ENCODE measurements at places on chromosomes 11 and 22.

DNA sequence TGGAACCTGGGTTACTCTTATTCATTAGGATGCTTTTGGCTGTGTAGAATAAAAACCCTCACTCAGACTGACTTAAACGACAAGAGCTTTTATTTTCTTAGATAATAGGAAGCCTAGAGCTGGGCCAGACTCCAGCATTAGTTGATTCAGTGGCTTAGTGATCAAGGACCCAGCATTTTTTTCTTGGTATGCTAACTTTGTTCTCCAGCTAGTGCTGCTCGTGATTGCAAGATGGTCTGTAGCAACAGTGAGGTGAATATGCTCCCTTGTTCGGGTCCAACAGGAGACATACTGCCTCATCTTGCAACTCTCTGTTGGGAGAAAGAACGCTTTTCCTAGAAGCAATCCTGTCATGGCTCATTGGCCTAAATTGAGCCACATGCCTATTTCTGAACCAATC, 33.4 kb downstream of the INSC start:
- DNase-seq: no peak

GRCh38 chr11:69239641-69240040, 54.3 kb upstream of the MYEOV start:
- no peak for DNase-seq

- DNase-seq: no peak
Observed at GRCh38 chr11:95241681-95242081, 10.7 kb upstream of the SESN3 start.

DNA sequence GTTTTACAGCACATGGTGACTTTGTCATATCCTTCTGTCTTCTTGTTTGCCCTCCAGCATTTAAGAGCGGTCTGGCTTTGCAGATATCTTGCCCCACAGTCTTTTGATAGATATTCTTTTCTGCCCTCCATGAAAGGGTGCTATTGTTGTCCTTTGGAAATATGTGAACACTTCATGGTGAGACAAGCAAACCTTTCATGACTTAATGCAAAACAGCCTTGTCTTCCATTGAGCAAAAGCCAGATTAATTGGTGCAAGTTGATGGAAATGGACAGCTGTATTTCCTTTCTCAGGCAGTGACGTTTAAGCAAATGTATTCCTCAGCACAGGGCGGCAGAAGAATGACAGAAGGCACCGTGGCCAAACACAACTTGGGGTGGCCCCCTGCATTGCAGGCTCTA, 4.4 kb downstream of the DCPS start:
- DNase-seq: peak; percentile 67

DNA sequence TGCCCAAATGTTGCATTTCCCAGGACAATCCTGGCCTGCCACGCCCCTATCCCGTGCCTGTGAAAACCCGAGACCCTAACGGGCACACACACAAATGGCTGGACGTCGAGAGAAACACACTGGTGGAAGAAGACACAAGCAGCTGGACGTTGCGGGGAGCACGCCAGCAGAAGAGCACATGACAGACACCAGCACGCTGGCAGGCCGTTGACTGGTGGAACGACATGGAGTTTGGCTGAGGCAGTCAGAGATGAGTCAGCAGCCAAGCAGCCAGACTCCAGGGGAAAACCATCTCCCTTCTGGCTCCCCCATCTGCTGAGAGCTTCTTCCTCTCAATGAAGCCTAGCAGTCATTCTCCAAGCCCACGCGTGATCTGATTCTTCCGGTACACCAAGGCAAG, 606.7 kb upstream of the LRRC4C start:
- DNase-seq: no peak

DNA sequence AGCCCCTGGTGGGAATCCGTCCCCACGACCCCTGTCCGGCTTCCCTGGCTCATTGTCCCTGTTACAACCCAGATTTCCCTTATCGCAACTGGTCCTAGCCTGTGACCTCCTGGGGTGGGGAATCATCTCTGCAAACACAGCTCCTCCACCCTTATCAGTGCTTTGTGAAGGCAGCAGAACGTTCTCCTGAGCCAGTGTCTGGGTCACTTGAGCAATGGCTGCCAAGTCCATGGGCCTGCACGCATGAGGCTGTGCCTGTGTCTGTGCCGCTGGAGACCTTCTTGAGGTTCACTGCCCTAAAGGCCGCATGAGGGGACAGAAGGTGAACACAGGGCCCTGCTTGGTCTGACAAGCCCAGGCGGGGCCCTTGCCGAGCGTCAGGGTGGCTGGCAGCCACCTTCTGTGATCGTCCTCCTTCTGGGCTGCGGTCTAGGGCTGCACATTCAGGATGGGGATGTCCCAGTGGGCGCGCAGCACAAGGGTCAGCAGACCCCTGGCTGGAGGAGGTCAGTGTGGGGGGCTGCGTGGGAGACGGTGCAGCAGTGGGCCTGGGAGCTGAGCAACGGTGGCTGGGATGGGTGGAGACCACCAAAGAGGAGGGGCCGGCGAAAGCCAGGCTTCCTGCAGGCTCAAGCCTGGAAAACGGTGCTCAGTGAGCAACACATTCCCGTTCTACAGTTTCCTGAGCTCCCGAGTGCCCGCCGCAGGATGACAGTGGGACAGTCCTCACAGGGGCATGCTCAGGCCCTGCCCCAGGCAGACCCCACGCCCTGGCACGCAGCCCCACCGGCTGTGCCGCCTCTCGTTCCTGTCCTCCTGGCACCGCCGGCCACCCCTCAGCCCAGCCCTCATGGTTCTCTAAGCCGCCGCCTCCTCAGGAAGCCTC, 74.1 kb downstream of the CDKN1C start:
- no peak for DNase-seq

DNA sequence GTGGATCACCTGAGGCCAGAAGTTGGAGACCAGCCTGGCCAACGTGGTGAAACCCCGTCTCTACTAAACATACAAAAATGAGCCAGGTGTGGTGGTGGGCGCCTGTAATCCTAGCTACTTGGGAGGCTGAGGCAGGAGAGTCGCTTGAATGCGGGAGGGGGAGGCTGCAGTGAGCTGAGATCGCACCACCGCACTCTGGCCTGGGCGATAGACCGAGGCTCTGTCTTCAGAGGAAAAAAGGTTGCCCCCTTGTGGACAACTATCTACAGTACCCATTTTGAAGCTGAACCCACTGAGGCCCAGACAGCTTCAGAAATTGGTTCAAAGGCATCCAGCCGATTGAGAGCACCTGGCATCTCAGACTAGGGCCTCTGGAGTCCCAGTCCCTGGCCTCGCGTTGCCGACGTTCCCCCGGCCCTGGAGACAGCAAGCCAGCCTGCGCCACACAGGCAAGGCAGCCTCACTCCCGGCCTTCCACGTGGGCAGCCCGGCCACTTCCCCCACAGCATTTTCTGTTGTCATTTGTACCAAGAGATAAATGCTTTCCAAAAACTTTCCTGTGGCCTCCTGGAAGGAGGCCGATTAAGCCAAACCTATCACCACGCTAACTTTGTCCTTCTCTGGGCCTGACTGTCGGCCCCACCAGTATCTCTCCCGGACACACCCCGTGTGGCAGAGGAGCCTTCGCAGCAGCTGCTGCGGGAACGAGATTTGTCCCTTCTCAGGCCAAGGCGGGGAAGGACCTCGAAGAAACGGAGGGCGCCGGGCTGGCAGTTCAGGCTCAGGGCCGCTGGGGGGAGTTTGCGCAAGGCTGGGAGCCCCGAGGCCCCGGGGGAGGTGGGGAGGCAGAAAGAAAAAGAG, 82.8 kb downstream of the FLI1 start:
- peak; percentile 43 for DNase-seq

DNA sequence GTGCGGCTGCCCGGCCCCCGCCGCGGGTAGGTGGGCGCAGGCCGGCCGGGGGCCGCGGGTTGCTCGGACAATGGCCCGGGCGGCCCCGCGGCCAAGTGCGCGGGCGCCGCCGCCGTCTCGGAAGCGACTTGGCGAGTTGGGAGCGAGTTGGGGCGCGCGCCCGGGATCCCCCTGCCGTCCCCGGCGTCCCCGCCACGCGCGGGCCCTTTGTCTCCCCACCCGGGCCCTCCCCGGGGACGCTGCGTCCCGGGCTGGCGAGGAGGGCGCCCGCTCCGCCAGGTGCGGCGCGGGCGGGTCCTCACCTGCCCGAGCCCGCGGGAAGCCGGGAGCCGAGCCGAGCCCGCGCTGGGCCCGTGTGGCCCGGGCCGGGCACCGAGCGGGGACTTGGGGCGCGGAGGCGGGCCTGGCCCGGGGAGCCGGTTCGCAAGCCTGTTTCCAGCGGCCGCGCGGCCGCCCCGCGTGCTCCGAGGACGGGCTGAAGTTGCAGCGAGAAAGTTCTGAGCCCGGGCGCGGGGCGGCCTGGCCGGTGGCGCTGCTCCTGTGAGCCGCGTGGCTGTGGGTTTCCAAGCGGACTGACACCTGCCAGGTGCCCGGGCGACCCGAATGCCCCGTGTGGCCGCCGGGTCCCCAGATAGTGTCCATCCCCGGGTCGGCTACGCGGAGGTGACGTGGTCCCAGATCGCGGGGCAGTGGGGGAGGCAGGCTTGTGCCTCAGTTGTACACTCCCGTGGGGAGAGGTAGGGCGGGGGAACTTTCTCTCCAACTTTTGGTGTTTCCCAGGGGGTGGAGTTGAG, 586 bp downstream of the LRP5 start:
- no peak for DNase-seq

- no peak for DNase-seq
Observed at GRCh38 chr11:10044618-10045017, 249.4 kb downstream of the SBF2 start.

GRCh38 chr11:67436459-67437081, 912 bp downstream of the PTPRCAP start:
- no peak for DNase-seq

DNA sequence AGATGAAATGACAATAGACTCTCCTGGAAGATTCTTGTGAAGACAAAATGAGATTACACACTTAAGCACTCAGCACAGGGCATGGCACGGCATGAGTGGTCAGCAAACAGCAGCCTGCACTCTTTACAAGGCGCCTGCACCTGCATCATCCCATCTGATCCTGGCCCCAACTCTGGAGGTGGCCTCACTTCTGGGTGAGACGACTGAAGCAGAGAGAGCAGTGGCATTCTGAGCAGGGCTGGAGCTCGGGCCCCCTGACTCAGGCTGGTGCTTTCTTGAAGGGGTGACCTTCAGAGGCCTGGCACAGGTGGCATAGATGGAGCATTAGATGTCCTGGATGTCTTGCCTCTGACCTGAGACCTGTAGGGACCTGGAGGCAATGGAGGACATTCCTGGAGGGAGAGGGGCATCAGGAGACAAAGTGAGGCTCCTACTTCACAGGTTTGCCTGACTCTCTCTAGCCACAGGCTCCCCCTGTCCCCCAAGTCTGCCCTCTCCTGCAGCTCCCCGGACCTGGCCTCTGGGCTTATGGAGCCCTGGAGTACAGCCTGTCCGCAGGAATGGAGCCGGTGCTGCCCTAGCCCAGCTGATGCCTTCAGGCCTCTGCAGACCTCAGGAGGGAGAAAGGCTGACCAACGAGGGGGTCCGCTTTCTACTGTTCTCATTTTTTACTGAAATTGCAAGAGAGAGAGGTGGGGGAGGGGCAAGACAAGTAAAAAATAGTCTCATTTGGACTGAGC, 65.5 kb upstream of the THY1 start:
- no peak for DNase-seq

- no peak for DNase-seq
Observed at GRCh38 chr22:35488513-35488912, 52.1 kb upstream of the RASD2 start.

DNA sequence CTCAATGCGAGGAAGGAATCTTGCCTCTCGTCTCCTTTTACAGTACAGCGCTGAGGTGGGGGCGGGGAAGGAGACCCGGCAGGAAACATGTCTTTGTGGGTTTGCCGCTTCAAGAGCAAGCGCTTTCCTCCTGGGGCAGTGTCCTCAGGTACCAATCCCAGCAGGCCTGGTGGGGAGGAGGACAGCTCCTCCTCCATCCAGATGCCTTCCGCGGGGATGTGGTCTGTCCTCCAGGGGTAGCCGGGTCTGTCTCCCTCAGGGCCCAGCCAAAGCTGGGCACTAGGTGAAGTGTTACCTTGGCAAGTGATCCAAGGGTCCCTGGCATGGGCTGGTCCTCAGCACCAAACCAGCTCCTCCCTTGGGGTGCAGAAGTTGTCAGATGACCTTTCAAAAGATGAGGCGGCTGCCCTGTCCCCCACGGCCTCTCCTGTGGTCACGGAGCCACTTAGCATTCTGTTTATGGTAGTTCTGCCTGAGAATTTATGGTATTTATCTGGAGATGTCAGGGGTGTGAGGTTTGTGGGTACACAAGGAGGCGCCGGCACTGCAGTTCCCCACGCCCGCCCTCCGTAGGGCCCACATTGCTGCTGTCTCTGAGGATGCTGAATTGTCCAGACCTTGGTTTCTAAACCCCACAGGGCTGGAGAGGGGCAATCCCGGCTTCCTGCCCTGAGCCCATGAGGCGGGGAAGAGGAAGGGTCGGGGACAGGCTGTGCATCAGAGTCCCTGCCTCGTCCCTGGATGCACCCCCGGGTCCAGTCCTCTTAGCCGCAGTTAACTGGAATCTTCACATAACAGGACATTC, 93.5 kb upstream of the ANO1 start:
- DNase-seq: no peak

- no peak for DNase-seq
Observed at GRCh38 chr11:35765211-35765610, 102.6 kb downstream of the TRIM44 start.

DNA sequence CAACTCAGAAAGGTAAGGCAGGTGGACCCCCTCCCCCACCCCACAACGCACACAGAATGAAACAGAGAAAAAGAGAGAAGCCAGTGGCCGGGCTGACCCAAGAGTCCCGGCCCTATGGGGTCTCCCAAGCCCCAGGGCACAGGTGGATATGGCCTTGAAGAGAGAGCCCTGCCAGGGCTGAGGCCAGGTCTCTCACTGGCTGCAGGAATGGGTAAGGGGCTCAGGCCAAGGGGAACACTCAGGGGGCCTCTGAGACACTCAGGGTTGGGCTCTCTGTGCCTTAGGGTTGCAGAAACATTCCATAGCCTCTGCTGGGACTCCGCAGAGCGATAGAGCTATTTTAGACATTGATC, 98.0 kb downstream of the PDE2A start:
- DNase-seq: no peak

- no peak for DNase-seq
Observed at GRCh38 chr22:20091690-20092476, 11.8 kb downstream of the DGCR8 start.

DNA sequence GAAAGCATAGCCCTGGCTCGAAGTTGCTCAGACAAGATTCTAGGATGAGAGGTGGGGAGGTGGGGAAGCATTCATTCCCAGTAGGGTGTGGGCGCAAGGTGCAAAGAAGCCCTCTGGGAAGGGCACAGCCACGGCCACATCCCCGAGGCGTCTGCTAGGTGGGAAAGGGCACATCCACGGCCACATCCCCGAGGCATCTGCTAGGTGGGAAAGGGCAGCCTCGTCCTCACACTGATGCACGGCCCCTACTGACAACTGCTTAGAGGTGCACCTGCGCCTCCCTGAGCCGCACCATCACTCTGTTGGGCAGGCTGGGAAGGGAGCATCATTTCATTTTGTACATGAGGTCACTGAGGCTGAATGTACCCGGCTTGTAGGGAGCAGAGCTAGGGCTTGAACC, 94.6 kb upstream of the PITPNB start:
- DNase-seq: no peak

- DNase-seq: peak; percentile 14
Observed at GRCh38 chr11:65262776-65263175, 1.0 kb downstream of the POLA2 start.

GRCh38 chr22:30626413-30626812, 9.2 kb upstream of the SLC35E4 start:
- no peak for DNase-seq

Data from NCI-H526 treated with DMSO at 0.1 percent for 48 hours (cell line).